Karpas-422 (cell line): ENCODE measurements at places on chromosomes 2 and 18. TPM values are rescaled to one million over a fixed set of nuclear protein-coding genes. Genes with fewer than 3 reads are reported as not detected.

DNA sequence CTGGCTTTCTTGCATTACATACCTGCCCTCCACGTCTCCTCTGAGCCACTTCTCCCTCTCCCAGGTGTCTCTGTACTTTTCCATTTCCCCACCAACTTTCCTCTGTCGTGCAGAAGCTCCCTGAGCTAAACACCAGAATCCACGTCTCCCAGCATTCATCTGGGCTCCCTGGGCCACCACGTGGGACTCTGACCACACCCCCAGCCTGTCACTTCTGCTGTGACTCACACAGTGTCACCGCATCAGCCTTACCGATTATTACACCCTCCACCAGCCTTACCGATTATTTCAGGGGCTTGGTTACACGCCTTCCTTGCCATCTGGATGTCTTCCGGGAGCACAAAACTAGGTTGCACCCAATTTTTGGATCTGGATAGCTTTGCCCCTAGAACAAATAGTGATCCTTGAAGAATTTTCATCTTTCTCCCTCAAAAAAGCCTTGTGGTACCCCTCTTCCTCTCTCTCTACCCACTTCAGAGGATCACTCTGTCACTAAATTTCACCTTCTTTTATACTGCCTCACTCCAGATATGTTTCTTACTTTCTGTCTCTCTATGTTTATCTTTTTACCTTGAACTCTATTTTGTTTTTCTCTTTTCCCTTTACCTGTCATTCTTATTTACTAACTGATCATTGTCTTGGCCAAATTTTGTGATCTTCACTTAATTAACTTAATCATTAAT, 136.9 kb upstream of the CAB39 start:
- H3K36me3 ChIP-seq = no peaks in the 10 kb centered on the region
- H3K4me3 ChIP-seq = no peak overlapping the region
- no peak overlapping the region for H3K27ac ChIP-seq
- no peaks in the 10 kb centered on the region for H3K4me1 ChIP-seq
- H3K27me3 ChIP-seq = no peaks in the 10 kb centered on the region

DNA sequence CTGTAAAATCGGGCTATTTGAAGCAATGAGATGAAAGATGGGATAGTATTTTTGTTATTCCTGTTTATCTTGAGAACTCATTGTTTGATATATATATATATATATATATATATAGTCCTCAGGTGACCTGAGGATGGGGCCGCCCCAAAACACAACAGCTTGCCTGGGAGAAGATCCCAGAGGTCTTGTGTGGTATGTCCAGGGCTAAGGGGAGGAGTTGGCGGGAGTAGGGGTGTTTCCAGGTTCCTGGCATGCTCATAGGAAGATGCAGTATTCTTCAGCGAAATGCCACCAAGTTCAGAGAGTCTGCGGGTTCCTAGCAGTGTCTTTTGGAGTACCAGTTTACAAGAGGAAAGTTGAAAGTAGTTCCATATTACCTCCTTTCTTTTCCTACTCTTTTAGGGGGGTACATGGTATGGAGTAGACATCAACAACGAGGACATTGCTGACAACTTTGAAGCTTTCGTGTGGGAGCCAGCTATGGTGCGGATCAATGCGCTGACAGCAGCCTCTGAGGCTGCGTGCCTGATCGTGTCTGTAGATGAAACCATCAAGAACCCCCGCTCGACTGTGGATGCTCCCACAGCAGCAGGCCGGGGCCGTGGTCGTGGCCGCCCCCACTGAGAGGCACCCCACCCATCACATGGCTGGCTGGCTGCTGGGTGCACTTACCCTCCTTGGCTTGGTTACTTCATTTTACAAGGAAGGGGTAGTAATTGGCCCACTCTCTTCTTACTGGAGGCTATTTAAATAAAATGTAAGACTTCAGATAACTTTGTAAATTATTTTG, 18.3 kb downstream of the CCT7 start:
- no peaks in the 10 kb centered on the region for H3K4me1 ChIP-seq
- H3K36me3 ChIP-seq = peaks cover 62% of the 10 kb centered on the region
- no peak overlapping the region for H3K27ac ChIP-seq
- no peaks in the 10 kb centered on the region for H3K27me3 ChIP-seq

Gene CD8B
- total RNA-seq = not detected in 2 replicates

DNA sequence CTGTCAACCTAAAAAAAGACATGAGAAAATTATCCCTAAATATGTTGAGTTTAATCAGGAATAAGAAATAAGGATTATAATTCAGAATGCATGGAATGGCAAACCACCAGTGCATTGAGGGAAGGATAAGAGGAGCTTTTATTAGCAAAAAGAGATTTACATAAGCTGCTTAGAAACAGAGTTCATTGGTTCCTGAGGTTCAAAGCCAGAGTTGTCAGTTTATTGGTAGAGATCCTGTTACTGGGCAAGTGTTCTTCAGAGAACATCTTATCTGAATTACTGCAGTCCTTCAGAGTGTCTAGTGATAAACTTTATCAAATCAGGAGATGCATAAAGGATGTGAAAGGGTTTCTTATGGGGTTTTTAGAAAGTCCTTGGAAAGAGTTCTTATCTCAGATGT, 76.0 kb upstream of the MEX3C start:
- H3K27me3 ChIP-seq = no peaks in the 10 kb centered on the region
- no peaks in the 10 kb centered on the region for H3K4me1 ChIP-seq
- no peaks in the 10 kb centered on the region for H3K36me3 ChIP-seq

DNA sequence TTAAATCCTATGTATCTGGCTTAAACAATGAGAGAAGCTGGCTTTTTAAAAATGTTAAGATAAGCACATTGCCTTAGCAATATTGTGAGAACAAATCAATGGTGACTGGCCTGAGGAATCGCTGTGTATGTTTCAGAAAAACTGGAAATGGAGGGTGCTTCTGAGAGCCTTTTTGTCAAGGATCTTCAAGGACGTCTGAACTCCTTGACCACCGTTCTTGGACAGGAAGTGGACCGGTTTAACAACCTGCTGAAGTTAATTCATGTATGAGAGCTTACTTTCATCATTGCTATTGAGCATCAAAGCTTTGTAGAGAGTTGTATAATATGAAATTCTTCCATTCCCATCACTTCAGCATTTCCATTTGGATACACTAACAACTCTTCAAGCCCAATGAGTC, 72.6 kb downstream of the TRABD2A start:
- H3K4me1 ChIP-seq = 0 out of 2 replicates have a peak, but pooled peaks cover 2% of the 10 kb centered on the region
- no peak overlapping the region for H3K27ac ChIP-seq

- no peak for DNase-seq
- no peaks in the 10 kb centered on the region for H3K27me3 ChIP-seq
- no peaks in the 10 kb centered on the region for H3K36me3 ChIP-seq
- H3K27ac ChIP-seq = no peak overlapping the region
- peaks cover 61% of the 10 kb centered on the region for H3K4me1 ChIP-seq
Measured at GRCh38 chr2:31216734-31217133, 581 bp downstream of the CAPN14 start.

DNA sequence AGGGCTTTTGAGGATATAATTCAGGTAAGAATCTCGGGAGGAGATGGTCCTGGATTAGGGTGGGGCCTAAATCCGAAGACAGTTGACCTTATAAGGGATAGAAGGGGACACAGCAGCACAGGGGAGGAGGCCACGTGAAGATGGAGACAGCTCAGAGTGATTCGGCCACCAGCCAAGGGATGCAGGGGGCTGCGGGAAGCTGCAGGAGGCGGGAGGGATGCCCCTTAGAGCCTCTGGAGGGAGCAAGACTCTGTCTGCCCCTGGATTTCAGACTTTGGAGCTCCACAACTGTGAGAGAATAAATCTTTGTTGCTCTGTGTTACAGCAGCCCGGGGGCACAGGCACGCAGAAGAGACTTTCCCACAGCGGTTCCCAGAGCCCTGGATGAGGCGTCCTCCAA, 143.7 kb downstream of the ASB1 start:
- DNase-seq = no peak
- H3K4me3 ChIP-seq = no peak overlapping the region
- H3K27me3 ChIP-seq = no peaks in the 10 kb centered on the region
- H3K4me1 ChIP-seq = no peaks in the 10 kb centered on the region
- H3K27ac ChIP-seq = no peak overlapping the region

DNA sequence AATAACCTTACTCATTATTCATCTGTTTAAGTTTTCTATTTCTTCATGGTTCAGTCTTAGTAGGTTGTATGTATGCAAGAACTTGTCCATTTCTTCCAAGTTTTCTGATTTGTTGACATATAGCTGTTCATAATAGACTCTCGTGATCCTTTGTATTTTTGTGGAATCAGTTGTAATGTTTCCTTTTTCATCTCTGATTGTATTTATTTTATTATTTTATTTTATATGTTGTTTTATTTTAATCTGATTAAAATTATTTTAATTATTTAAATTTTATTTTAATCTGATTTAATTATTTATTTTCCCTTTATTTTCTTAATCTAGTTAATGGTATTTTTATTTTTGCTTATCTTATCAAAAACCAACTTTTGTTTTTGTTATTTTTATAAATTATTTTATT, 43.5 kb upstream of the SLC9A2 start:
- no peaks in the 10 kb centered on the region for H3K4me1 ChIP-seq
- no peaks in the 10 kb centered on the region for H3K27me3 ChIP-seq
- H3K4me3 ChIP-seq = no peak overlapping the region
- H3K27ac ChIP-seq = no peak overlapping the region
- DNase-seq = no peak

DNA sequence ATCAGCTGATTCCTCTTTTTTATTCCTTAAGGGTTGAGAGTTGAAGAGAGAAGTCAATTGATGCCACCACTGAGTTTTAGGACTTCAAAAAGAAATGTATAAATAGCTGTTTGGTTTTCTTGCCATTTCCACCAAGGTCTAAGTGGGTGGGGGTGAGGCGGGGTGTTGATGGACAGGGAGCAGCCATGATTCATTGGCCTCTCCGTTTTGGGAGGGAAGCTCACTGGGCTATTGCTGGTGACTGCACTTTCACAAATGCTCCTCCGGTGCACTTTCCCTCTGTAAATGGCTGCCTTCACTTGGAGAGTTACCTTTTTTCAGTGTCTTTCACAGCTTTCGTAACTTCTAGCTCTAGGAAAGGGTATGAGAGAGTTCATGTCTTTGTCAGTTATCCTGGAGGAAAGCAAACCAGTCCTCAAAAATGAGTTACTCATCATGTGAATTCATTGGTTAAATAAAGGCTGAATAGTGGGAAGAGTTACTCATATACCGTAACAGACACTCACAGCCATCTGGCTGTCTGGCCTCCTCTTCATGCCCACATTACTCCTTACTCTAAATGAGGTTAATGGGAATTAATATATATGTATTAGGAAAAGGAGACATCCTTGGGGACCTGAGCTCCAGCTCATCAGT, 17.4 kb upstream of the CTAGE1 start:
- H3K27ac ChIP-seq = no peak overlapping the region
- DNase-seq = no peak
- peaks cover 7% of the 10 kb centered on the region for H3K4me1 ChIP-seq
- no peaks in the 10 kb centered on the region for H3K27me3 ChIP-seq
- no peaks in the 10 kb centered on the region for H3K36me3 ChIP-seq

GRCh38 chr2:112494828-112495227, 12.9 kb downstream of the TTL start:
- peaks cover 21% of the 10 kb centered on the region; the same call in 1 of the 2 replicates for H3K36me3 ChIP-seq
- DNase-seq = no peak
- no peak overlapping the region for H3K27ac ChIP-seq
- no peaks in the 10 kb centered on the region for H3K4me1 ChIP-seq

- no peaks in the 10 kb centered on the region for H3K4me1 ChIP-seq
- no peak for DNase-seq
Measured at GRCh38 chr2:42009657-42010580, 37.9 kb upstream of the PKDCC start.

GRCh38 chr2:208049006-208049405, 23.7 kb upstream of the PLEKHM3 start:
- H3K27me3 ChIP-seq = no peaks in the 10 kb centered on the region
- H3K4me3 ChIP-seq = no peak overlapping the region
- H3K4me1 ChIP-seq = peaks cover 4% of the 10 kb centered on the region; the same call in 1 of the 2 replicates
- no peaks in the 10 kb centered on the region for H3K36me3 ChIP-seq
- H3K27ac ChIP-seq = no peak overlapping the region

Gene LYG2
- total RNA-seq = not detected in 2 replicates

DNA sequence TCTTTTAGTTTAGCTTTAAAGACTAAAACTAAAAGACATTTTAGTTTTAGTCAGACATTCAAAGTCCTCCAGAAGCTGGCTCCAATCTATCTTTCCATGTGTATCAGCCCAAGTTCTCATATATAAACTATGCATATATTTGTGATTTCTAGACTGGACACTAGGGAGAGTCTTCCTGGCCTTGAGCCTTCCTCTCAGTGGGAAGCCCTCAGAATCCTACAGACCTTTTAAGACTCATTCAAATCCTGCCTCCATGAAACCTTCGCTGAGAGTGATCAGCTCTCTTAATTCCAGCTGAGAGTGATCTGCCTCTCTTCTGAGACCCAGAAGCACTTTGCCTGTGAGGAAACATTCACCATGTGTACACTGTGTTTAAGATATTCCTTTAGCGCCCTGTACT, 452.7 kb downstream of the TGIF1 start:
- no peak overlapping the region for H3K27ac ChIP-seq
- DNase-seq = no peak
- H3K4me1 ChIP-seq = peaks cover 9% of the 10 kb centered on the region
- no peaks in the 10 kb centered on the region for H3K27me3 ChIP-seq
- no peaks in the 10 kb centered on the region for H3K36me3 ChIP-seq

- H3K4me3 ChIP-seq = no peak overlapping the region
- DNase-seq = no peak
- no peak overlapping the region for H3K27ac ChIP-seq
- no peaks in the 10 kb centered on the region for H3K27me3 ChIP-seq
- no peaks in the 10 kb centered on the region for H3K4me1 ChIP-seq
Measured at GRCh38 chr2:137255345-137255744, 490.0 kb downstream of the THSD7B start.

DNA sequence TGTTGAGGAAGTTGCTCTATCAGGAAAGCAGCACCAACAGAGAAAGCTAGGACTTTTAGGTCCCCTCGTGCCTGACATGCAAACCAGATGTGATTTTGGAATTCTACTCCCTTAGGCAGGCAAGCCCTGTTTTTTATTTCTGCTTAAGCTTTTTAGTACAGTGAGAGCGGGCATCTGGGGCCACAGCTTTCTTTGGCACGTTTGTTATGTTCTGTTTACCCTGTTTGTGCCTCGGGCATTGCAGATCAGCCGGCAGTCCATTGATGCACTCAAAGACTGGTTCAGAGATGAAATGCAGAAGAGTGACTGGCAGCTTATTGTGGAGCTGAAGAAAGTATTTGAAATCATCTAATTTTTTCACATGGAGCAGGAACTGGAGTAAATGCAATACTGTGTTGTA, 61.9 kb downstream of the EIF5B start:
- no peak overlapping the region for H3K27ac ChIP-seq
- H3K4me1 ChIP-seq = no peaks in the 10 kb centered on the region
- peaks cover 89% of the 10 kb centered on the region for H3K36me3 ChIP-seq
- DNase-seq = no peak
- no peak overlapping the region for H3K4me3 ChIP-seq

- no peaks in the 10 kb centered on the region for H3K4me1 ChIP-seq
- H3K27ac ChIP-seq = no peak overlapping the region
- no peaks in the 10 kb centered on the region for H3K27me3 ChIP-seq
- DNase-seq = no peak
- H3K4me3 ChIP-seq = no peak overlapping the region
Measured at GRCh38 chr2:236052926-236053821, 115.0 kb downstream of the GBX2 start.
